ENCODE measurements at places on chromosomes 6 and 20.
A peak's percentile ranks its signal among the peaks of the same experiment; 100 is the strongest.

DNA sequence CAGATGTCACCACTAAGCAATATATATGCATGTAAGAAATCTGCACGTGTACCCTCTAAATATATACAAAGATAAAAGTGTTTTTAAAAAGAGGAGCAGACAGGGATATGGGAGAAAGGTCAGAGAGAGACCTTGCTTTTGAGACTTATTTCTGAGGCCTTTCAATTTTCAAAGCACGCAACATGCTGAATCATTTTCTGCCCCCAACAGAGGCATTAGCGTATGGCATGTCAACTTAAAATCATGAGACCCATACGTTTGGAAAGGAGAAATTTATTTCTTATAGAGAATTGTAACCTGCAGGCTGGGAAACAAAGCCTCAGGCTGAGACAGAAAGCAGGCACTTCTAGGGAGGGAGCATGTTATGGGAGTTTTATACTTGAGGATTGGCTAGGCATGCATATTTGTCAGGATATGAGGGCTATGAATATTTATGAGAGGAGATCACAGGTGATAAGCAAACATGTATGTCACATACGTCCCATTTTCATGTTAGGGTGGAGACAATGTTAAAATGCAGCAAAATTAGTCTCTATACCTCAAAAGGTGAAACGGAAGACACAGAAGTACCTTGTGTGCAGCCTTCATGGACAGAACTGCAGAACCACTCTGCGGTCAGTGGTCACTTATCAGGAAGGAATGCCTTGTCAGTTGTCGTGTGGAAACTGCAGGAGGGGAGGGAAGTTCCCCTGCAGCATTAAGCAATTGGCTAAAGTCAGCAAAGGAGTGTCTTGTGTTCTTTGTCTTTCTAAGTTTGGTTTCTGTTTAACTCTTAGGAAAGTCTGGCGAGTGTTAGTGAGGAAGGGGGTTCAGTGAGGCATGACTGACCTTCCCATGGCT is 6.3 kb upstream of the GABRR2 start:
- DNase-seq, result no peak

DNA sequence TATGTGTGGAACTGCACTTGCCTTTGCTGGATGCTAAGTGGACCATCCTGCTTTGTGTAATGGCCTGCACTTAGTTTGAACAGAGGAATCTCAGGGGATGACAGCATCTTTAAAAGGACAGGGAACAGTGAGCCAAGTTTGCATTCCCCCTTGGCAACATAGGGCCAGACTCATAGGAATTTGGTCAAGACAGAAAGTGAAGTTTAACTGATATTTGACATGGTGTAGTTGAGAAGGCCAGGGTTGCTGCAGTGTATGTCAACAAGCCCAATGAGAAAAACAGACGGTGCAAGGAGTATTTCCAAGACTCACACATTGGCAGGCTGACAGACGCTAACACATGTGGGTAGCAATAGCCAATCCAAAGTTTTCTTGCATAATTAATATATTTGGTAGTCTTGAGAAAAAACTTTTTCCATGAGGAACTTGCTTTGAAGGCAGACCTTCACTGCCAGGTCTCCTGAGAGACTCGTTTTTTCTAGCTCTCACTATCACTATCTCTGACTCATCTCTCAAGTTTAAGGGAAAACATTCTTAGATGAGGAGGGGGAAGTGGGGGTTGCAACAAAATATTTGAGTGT is 213.8 kb downstream of the IBTK start:
- no peak for DNase-seq

- no peak for DNase-seq
Observed at GRCh38 chr20:62739581-62740285, 31.1 kb downstream of the NTSR1 start.

DNA sequence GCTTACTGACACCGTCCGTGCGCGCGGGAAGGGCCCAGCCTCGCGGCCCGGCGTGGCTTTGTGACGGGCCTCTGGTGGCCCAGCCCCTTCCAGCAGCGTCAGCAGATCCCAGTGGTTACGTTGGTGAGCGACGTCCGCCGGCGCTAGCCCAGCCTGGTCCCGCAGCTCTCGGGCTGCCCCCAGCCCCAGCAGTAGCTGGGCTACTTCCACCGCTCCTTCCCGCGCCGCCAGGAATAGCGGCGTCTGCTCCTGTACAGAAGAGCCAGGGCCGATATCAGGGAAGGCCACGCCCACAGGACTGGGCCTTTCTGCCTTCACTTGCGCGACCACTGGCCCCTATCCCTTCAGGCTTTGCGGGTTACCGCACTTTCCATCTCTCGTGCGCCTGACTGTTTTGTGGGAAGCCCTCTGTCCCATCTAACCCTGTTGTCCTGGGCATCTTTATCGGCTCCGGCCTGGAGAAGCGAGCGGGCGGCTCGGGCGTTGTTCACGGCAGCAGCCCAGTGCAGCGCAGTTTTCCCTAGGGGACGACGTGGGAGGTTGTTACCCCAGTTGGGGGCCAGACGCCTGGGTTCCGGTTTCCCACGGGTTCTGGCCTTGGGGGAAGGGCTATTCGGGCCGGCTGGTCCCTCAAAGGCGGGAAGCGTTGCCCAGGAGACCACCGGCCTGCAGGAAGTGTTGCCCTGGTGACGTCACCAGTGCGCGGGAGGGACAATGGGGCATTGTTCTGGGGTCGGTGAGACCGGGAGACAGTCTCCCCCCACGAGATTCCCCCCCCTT is 3.6 kb upstream of the GPSM3 start:
- DNase-seq, result no peak

- DNase-seq, result no peak
Observed at GRCh38 chr20:12047838-12048432, 130.2 kb downstream of the BTBD3 start.

GRCh38 chr6:37566111-37566949 is 66.6 kb upstream of the CCDC167 start:
- DNase-seq, result no peak

DNA sequence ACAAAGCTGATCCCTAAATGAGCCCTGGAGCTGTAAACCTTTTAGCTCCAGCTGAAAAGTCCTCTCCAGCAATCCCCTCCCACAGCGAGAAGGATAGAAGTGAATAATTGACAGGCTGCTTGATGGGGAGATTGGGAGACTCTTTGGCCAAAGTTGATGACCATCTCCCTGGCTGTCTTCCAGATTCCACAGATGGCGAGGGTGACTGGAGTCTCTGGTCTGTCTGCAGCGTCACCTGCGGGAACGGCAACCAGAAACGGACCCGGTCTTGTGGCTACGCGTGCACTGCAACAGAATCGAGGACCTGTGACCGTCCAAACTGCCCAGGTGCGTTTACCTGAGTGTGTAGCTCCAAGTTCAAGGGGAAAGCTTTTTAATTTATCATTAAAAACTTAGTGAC is 67.3 kb downstream of the ISM1 start:
- no peak for DNase-seq

GRCh38 chr6:6494677-6495076 is 93.8 kb upstream of the LY86 start:
- peak; percentile 63 for DNase-seq

DNA sequence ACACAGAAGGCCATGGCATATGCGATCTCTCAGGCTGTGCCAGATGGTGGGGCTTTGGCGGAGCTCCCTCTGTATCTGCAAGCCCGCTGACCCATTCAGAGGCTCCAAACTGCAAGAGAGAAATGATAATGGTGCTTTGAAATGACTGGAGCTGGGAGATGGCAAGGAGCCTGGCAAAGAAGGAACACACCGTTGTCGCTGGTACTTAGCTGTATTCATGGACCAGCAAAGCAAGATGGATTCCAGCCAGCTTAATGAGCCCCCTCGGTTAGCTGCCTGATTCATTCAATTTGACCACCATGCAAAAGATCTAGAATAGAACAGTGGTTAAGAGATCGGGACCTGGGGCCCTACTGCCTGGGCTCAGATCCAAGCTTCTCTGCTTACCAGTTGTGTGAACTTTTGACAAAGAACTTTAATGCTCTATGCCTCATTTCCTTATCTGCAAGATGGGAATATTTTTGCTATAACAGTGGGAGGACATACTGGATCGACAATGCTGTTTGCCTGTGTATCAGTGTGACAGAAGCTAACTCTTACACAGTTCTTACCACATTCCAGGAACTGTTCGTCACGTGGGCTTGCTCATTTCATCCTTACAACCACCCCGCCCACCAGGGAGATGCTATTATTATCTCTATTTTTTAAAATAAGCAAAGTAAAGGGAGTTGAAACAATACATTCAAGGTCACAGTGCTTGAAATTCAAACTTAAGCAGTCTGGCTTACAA is 317.8 kb upstream of the SULF2 start:
- DNase-seq, result no peak

DNA sequence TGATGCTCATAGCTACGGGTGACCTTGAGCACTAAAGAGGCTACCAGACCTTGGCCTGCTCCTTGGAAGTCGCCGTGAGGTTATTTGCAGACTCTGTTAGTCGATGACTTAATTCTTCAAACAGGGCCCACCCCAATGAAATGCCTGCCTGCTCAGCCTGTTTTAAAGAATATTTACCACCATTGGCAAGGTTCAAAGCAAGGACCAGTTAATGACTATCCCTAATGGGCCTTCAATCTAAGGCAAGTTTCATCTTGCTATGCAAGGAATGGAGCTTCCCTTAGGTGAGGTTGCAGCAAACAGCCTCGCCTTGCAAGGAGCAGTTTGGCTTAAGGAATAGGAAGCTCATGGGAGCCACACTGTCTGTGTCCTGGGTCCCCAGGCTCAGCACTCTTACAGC is 22.9 kb upstream of the SPO11 start:
- DNase-seq, result no peak

- DNase-seq, result no peak
Observed at GRCh38 chr6:6885521-6886170, 222.1 kb upstream of the RREB1 start.

GRCh38 chr6:144307880-144308279 is 22.7 kb downstream of the UTRN start:
- no peak for DNase-seq

- DNase-seq, result no peak
Observed at GRCh38 chr6:125526007-125526720, 223.3 kb upstream of the HEY2 start.

DNA sequence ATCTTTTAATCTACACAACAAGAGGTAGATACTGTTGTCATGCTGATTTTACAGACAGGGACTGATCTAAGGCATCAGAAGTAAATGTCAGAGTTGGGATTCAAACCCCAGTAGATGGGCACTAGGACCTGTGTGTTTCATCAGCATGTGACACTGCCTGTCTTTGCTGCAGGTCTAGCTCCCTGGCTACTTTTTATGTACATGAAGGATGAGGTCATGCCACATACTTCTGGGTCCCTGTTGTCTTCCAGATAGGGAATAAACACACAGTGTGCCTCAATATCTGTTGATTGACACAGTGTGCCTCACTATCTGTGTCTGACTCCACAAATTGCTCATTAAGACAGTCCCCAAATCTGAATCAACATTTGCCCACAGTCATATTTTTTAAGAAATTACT is 106.9 kb downstream of the TFAP2B start:
- no peak for DNase-seq

DNA sequence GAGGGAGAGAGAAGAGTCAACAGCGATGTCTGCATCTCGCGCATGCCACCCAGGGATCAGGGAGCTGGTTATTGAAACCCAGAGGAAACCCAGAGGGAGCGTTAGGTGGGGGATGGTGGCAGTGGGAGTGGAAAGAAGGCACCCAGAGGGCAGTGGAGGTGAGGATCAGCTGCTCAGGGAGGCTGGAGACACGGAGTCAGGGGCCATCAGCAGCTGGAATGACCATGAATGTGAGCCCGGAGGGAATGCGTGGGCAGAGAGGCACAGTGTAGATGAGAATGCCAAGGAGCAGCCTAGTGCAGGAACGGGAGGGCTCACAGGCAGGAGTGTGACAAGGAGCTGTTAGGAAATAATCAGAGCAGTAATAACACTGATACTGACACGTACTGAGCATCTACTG is 36.2 kb downstream of the RSPO4 start:
- no peak for DNase-seq

DNA sequence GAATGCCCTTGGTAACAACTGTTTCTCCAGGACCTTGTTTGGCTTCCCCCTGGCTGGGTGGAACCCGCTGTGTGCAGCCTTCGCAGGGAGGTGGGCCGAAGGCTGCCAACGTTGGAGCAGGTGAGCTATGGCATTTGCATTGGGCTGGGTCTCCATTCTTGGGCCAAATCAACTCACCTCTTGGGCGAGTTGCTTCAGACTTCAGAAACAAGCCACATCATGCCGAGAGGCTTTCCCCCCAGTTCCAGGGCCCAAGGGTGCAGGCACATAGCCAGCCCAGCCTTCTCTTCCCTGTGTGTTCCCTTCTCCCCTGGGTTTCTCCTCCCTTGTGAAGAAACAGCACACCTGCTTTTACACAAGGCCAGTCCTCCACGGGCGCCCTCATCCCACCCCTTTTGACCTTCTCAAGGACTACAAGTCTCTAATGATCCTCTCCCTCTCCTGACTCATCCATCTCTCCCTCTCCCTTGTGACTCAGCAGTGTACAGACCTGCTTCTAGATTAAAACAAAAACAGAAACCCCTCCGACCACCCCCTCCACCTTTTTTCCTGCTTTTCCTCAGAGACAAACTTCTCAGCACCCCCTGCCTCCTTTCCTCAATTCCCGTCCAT is 41.6 kb downstream of the FAM209B start:
- DNase-seq, result no peak

DNA sequence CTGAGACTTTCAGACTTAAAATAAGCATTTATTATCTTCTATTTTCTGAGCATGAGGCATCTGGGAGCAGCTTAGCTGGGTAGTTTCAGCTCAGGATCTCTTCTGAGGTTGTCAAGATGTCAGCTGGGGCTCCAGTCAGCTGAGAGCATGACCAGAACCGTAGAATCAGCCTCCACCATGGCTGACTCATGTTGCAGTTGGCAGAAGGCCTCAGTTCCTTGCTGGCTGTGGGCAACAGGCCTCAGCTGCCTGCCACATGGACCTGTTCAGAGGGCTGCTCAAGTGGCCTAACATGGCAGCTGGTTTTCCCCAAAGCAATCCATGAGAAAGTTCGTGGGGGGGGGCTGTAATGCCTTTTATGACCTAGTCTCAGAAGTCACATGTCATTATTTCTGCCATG is 142.3 kb downstream of the LY86 start:
- DNase-seq, result no peak

DNA sequence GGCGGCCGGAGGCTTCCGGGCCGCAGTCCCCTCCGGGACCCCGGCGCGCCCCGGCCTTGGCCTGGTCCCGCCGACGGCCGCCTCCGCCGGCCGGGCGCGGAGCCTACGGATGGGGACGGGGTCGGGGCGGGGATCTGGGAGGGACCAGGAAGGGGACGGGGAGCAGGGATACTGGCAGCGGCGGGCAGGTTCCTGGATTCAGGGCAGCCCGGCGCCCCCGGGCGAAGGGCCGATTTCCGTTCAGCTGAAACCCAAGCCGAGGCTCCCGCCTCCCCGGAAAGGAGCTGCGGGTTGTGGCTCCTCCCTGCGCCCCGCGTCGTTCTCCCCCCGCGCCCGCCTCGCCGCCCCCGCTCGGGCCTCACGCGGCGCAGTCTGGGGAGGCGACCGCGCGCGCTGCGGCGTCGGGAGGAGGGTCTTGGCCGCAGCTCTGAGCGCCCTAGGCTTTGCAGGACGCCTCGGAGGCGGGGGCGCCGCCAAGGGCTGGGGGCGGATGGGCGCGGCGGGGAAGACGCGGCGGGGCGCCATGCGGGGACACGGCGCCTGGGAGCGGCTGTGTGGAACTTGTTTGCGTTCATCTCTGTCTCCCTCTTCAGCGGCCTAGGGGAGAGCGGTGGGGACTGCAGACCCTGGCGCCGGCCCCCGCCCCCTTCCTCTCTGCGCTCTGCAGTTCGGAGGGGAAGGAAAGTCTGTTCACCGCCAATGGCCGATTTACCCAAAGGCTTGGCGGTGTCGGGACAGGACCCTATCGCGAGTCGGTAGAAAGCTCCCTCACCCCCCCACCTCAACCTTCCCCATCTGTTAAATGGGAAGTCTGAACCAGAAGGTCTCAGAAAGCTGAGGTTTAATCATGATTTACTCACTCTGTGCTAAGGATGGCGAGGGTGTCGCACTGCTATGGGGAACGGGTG is 22.7 kb upstream of the TMEM181 start:
- DNase-seq, result no peak

All from Jurkat, Clone E6-1 (cell line).